Activated CD4-positive, alpha-beta T cell treated with anti-CD3 and anti-CD28 coated beads, Interleukin-2, amount 10 ng/mL, durations not matched to agents 7 days and 5 days (primary cell): ENCODE measurements at places on chromosomes 6 and 20.

GRCh38 chr20:3680701-3681351 lies 984 bp downstream of the ADAM33 start:
- DNase-seq: no peak

DNA sequence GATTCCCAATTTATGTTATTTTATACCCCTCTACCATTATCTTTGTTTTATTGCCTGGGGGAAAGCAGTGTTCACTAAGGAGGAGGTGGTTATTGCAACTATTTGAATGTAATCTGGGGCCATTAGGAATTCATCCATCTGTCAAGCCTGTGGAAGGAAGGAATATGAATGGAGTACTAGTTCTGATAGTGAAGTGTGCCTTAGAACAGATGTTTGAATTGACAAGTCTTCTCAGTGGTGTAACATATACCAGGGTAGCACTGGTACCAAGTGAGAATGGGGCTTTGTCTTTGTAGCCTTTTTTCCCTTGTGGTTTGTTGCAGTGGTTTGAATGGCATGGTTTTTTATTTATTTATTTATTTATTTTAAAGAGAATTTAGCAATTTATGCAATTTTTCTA lies 27.9 kb upstream of the HDAC2 start:
- no peak for DNase-seq

DNA sequence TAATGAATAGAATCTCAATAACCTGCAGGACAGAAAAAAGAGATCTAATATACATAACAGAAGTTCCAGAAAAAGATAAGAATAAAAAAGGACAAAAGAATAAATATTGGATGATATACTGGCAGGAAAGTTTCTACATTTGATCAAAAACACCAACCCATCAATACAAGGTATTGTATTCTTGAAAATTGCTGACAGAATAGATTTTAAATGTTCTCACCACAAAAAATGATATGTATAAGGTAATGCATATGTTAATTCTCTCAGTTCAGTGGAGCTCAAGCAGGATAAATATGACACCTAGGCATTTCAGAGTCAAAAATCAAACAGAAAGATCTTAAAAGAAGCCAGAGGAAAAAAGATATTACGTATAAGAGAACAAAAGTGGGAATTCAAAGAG lies 43.8 kb downstream of the SERAC1 start:
- no peak for DNase-seq

DNA sequence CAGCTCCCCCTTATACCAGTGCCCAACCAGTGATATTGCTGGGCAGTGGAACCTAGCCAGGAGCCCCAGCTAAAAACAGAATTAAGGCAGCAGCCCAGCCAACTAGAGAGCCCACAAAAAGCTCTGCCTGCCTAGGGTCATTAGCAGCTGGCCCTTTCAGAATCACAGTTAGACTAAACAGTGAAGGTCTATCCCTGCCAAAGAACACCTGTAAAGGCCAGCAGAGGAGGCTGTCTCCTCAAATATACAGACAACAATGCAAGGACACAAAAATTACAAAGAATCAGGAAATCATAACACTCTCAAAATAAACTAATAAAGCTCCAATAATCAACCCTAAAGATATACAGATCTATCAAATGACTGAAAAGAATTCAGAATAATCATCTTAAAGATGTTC lies 77.8 kb upstream of the HTR1E start:
- no peak for DNase-seq

- no peak for DNase-seq
Measured at GRCh38 chr20:23257106-23257761, 93.4 kb upstream of the NXT1 start.

GRCh38 chr20:49592120-49592519 lies 24.2 kb upstream of the PTGIS start:
- DNase-seq: no peak

DNA sequence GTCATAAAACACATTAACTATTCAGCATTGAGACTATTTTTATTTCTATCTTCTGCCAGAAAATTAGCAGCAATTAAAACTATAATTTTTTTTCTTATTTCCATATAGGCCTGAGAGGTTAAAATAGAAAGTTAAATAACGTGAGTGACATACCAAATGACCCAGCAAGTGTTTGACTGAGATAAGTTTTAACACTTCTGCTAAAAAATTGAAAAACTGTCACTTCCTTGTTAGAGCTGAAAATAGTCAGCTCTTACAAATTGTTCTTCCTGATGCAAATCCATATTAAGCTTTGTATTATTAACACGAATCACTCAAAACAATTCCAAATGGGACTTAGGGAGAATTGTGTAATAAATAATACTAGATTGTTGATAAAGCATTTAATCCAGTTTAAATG lies 26.5 kb upstream of the STX11 start:
- no peak for DNase-seq

DNA sequence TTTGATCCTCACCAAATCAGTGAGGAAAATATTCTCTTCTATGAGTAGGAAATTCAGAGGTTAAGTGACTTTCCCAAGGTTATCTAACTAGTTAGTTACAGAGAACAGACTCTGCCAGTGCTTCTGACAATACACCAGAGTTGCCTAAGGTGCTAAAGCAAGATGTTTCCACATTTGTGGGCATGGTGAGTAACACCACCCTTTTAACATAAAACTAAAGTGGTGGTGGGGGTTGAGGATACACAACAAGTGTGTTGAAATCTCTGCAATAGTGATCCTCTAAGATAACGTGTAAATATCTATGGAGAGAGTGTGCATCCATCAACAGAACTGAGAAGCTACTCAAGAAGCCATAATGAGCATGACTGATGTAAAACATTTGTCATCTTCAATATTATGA lies 11.7 kb downstream of the VNN2 start:
- no peak for DNase-seq

DNA sequence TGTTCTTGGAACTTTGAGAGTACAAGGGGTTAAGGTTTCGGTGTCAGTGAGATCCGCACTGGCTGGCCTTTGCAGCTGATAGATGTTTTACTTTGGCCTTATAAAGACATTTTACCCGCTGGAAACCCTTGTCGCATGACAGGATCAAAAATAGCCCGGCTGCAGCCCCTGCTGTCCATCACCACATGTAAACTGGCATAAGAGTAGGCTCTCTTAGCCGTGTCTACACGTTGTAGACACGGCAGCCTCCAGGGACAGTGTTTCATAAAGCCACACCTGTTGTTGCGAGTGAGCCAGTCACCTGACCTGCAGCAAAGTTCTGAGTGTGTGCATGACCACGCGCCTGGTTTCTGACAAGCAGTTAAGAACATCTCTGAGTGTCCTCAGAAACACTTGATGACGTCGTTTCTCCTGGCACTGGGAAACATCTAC lies 8.5 kb downstream of the RBM24 start:
- DNase-seq: no peak

GRCh38 chr6:111530667-111531066 lies 47.6 kb upstream of the REV3L start:
- DNase-seq: no peak

- peak; percentile 72 for DNase-seq
Measured at GRCh38 chr6:14660806-14661579, 543.4 kb downstream of the CD83 start.

DNA sequence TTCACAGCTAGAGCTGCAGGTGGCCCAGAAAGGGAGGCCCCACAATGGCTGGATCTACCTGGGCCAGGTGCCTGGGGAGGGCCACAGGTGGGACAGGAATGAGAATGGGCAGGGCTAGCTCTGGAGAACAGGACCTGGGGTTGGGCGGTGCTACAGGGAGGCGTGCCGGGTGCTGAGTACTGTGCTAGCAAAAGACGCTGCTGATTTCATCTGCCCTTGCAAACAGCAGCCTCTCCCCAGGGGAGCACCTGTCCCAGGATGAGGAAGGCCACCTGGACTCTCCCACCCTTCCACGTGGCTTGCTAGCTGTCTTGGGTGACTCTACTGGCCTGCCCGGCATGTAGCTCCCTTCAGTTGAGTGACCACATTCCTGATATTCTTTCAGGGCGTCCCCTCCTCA lies 6.6 kb upstream of the YTHDF1 start:
- DNase-seq: no peak

DNA sequence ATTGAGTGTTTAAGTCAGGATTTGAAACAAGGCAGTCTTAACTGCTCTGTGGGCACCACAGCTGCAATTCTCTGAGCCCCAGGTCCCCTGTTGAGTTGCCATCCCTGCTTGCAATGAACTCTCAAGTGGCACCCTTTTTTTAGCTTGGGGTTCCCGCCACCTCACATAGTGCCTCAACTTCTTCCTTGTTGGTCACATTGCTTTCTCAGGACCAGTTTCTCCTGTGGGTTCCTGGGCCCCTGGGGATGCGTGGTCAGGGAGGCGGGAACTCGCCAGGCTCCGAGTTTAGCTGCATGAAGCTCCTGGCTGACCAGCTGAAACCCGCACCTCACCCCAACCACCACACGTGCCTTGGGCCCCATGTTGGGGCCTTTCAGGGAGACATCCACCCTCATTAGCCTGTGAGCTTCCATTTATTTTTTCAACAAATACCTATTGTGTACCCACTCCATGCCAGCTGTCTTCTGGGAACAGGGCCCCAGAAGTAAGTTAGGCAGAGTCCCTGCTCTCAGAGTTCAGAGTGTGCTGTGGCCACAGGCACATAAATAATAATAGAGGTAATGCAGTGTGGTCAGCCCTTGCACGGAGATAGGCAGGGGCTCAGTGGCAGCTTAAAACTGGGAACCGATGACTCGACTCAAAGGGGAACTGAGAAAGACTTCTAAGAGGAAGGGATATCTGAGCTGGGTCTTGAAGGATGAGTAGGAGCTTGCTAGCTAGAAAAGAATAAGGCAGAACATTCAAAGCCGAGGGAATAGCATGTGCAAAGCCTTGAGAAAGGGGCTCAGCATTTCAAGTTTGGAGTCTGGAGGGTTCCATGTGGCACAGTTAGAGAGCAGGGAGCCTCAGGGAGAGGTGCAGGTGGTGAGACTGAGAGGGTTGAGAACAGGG lies 33.9 kb upstream of the FAM83D start:
- DNase-seq: no peak

- DNase-seq: no peak
Measured at GRCh38 chr6:2441601-2442475, 196.4 kb upstream of the GMDS start.

- DNase-seq: no peak
Measured at GRCh38 chr6:148242180-148242579, 100.5 kb upstream of the SASH1 start.

DNA sequence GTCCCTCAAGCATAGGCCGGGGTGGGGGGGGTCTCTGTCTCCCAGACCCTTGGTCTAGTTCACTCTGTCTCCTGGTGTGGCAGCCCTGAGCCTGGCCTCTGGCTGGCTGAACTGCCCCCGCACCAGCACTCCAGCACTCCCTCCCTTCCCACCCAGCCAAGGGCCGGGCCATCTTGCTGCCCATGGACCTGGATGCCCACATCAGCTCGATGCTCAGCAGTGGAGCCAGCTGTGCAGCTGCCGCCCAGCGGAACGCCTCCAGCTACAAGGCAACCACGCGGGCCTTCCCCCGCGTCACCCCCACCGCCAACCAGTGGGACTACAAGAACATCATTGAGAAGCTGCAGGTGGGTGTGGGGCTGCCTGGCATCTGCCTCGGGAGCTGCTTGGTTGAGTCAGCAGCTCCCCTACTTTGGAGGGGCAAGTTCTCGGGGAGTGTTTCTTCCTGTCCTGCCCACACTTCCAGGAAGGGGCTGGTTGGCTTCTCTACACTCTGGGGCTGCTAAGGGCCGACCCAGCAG lies 28.4 kb downstream of the UQCC2 start:
- peak; percentile 42 for DNase-seq

DNA sequence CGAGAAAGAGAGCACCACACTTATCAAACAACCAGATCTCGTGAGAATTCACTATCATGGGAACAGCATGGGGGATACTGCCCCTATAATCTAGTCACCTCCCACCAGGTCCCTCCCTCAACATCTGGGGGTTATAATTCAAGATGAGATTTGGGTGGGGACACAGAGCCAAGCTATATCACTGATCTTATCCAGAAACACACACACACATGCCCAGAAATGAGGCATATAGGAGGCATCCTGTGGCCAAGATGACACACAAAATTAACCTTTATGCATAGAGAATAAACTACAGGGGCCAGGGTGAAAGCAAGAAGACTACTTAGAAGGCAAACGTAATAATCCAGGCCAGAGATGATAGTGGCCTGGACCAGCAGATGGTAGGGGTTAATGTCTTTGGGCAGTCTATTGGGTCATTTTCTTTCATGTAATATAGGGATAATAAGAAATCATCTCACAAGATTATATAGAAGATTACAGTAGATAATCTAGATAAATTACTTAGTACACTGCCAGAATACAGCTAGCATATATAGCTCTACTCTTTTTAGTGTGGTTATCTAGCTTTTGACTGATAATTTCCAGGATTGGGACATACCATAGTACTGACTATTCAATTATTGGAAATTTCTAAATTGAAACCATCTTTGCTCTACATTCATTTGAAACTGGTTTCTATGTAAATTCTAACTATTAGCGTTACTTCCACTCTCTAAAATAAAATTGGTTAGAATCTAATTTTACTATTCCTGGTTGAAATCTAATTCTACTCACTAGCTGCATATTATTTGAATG lies 20.0 kb downstream of the RNF144B start:
- DNase-seq: no peak

DNA sequence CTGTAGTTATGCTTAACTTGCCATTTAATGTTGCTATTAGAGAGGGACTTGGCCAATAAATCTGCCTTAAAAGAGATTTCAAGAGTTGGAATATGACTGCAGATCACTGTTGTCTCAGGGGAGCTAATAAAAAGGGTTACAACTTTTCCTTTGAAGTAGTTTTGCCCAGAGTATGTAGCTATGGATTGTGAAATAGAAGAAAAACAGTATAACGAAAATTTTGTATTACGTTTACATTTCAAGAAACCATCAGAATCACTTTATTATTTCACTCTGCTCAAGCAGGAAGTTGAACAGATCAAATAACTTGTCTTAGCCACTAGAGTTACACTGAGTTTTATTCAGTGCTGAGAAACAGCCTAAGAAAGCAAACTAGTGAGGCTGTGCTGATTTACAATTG lies 3.0 kb upstream of the ZSCAN26 start:
- DNase-seq: no peak

- DNase-seq: no peak
Measured at GRCh38 chr20:38730167-38730988, 6.1 kb downstream of the SLC32A1 start.

GRCh38 chr6:79604583-79605037 lies 26.5 kb upstream of the SH3BGRL2 start:
- no peak for DNase-seq
